ENCODE measurements at places on chromosomes 5 and 9.

- DNase-seq: no peak
Measured at GRCh38 chr5:170573114-170573513, 69.3 kb downstream of the KCNIP1 start.

- no peak for DNase-seq
Measured at GRCh38 chr5:67578011-67578410, 381.4 kb upstream of the CD180 start.

- DNase-seq: no peak
Measured at GRCh38 chr5:66713998-66714397, 117.8 kb downstream of the MAST4 start.

GRCh38 chr5:138282920-138283742, 8.7 kb upstream of the GFRA3 start:
- DNase-seq: no peak

GRCh38 chr5:56671571-56671970, 143.8 kb upstream of the MAP3K1 start:
- no peak for DNase-seq
